Right renal cortex interstitium (tissue), 3 donors: ENCODE measurements at places on chromosomes 12 and 14. TPM values are rescaled to one million over a fixed set of nuclear protein-coding genes. Genes with fewer than 3 reads are reported as not detected.

The LTB4R2 gene
- polyA plus RNA-seq: 1.9 TPM

- DNase-seq: no peak
Observed at GRCh38 chr14:27391331-27391730, 793.5 kb upstream of the NOVA1 start.

The GYS2 gene
- polyA plus RNA-seq: not detected

The DAO gene
- 1.0 TPM for polyA plus RNA-seq

GRCh38 chr14:88364710-88365413, 20.6 kb upstream of the SPATA7 start:
- no peak for DNase-seq

GRCh38 chr12:44531320-44531971, 344.7 kb downstream of the NELL2 start:
- no peak for DNase-seq

DNA sequence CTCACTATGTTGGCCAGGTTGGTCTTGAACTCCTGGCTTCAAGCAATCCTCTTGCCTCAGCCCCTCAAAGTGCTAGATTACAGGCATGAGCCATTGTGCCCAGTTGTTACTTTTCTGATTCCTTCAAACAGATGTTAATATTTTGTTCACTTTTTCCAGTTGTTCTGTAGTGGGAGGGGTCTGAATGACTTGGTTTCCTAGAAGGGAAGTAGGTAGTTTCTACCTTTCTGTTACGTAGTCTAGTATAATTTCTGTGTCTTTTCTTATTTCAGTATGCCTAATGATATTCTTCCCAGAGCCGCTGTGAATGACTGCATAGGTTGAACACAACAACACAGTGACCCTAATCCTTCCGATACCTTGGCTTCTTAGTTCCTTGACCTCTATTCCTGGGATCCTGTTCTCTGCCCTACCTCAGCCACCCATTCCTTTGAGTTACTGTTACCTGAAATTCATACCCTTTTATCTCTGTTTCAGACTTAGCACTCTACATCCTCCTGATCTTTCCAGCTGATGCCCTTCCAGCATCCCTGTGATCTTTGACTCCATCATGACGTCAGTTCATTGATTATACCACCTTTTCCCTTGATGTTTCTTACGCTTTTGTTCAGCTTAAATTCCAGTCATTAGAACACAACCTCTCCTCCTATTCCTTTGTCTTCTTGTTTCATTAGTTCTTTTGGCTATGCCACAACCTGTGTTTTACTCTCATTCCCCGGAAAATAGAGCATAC, 33.3 kb downstream of the RCOR1 start:
- no peak for DNase-seq

- DNase-seq: no peak
Observed at GRCh38 chr12:1540690-1541089, 53.7 kb downstream of the FBXL14 start.

The HOXC6 gene
- 21.8 TPM for polyA plus RNA-seq

- peak; percentile 80 for DNase-seq
Observed at GRCh38 chr12:92570056-92570753, 132.6 kb upstream of the PLEKHG7 start.

DNA sequence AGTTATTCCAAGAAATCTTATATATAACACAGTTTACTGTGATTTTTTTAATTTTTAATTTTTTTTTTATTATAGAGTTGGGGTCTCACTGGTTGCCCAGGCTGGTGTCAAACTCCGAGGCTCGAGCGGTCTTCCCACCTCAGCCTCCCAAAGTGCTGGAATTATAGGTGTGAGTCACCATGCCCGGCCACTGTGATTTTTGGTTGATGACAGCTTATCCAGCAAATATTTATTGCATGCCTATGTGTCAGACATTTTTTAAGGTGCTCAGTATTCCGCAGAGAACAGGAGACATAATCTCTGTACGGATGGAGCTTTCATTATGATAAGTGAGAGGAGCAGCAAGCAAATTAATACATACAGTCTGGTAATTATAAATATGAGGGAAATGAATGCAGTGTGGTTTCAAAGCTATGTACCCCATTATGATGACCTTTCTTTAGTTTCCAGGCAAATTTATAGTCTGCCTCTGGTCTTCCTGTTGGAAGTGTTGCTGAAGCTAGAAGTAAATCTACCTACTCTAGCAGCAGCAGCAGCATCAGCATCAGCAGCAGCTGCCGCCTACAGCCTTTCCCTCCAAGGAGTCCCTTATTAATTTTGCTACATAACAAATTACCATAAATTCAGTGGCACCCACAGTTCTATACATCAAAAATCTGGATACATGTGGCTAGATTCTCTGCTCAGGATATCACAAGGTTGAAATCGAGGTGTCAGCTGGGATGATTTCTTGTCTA, 32.3 kb downstream of the FRS2 start:
- no peak for DNase-seq

GRCh38 chr12:58668871-58669270, 251.4 kb downstream of the LRIG3 start:
- no peak for DNase-seq

DNA sequence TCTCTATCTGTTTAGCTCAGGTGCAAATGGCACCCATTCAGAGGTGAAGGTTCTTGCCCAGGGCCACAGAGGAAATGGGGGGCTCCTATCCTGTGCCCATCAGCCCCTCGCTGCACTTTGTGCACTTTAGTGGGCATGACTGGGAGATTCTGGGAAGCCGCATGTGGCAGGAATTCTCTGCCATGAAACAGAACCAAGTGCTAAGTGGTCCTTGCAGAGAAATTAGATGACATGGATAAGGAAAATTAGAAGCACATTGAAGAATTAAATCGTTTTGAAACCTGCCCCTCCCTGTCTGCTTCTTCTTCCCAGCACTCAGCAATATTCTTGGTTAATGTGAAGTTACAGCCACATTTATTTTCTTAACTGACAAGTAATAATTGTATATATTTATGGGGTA, 185.2 kb upstream of the RTL1 start:
- DNase-seq: no peak

The ASIC1 gene
- 4.0 TPM for polyA plus RNA-seq

- DNase-seq: no peak
Observed at GRCh38 chr14:57735276-57735675, 130.6 kb downstream of the SLC35F4 start.

DNA sequence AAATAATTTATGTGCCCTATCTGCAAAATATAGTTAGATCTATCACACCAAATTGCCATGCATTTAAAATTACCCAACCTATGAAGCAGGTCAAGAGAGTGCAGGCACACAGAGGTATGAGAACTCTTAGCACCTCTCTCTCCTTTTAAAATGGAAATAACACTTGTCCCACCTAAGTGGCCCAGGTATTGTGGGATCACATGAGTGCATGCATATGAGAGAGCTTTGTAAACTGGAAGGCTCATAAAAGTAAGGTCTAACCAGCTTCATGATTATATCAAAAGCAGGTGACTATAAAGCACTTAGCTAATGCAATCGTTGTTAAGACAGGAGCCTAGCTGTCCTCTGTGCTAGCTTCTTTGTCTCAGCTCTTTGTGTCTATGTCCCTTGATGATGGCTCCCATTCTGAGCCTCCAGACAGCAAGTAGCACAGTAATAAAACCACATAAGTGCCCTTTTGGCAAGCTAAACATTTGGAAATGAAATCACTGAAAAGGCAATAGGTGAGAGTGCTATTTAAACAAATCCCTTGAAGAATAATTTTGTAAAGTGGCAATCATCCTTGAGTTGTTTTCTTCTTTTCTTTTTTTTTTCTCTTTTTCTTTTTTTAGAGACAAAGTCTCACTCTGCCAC, 219.0 kb downstream of the NTF3 start:
- no peak for DNase-seq
